ENCODE measurements at places on chromosomes 5 and 9.
A peak's percentile ranks its signal among the peaks of the same experiment; 100 is the strongest.

GRCh38 chr5:13673511-13673910, 271.0 kb downstream of the DNAH5 start:
- no peak for DNase-seq

GRCh38 chr9:118269623-118270022, 565.4 kb downstream of the TLR4 start:
- DNase-seq = no peak

- DNase-seq = no peak
Measured at GRCh38 chr5:63555874-63556273, 406.4 kb downstream of the HTR1A start.

DNA sequence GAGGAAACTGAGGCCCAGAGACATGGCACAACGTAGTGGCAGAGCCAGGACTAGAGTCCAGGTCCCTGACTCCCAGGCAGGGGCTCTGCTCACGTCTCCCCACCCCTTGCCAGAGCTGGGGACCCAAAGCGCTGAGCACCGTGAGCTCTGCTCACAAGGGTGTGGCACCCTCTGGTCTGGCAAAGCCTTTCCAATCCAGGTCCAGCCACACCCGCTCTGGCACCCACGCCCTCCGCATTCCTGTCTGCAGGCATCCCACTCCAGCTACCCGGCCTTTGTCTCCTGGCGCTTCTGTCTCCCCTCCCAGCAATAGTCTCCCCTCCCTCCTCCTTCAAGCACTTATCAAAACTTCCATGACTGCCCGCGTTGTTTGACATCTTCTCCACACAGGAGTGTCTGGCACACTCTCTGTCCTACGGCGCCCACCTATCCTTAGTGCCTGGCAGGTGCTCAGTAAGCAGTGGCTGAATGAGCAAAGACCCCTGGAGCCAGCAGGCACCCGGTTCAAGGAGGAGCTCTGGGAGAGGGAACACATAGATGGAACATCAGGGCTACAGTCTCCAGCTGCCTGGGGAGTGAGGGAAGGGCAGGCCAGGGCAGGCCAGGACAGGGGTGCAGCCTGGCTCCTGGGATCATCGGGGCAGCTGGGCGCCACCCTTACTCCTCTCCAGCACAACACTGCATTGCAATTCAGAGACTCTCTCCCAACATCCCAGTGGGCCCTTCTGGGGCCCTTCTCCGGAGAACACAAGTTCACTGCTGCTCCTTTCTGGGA, 12.0 kb downstream of the HIGD2A start:
- DNase-seq = no peak

- DNase-seq = no peak
Measured at GRCh38 chr5:174910245-174910737, 185.9 kb downstream of the MSX2 start.

GRCh38 chr9:36346569-36346968, 53.5 kb downstream of the RNF38 start:
- DNase-seq = no peak

- DNase-seq = no peak
Measured at GRCh38 chr5:176379881-176380280, 8.5 kb downstream of the NOP16 start.

DNA sequence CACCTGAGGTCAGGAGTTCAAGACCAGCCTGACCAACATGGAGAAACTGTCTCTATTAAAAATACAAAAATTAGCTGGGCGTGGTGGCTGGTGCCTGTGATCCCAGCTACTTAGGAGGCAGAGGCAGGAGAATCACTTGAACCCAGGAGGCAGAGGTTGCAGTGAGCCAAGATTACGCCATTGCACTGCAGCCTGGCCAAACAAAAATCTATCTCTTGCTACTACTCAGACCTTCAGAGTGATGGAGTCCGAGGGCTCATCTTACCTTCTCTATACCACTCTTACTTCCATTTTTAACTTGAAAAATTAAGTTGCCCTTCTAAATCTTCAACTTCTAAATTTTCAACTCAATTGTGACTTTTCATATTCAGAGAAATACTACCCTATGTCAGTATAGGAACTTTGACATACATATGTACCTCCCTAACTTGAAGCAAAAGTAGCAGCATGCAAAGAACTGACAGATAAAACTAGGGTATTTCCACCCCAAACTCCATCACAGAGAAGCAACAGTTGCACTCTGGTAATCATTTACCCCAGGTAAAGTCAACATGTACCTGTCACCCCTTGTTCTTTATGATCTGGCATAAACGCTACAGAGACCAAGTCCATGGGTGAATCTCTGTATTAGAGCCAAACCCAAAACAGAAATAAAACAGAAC, 11.4 kb downstream of the ZFAND5 start:
- no peak for DNase-seq

DNA sequence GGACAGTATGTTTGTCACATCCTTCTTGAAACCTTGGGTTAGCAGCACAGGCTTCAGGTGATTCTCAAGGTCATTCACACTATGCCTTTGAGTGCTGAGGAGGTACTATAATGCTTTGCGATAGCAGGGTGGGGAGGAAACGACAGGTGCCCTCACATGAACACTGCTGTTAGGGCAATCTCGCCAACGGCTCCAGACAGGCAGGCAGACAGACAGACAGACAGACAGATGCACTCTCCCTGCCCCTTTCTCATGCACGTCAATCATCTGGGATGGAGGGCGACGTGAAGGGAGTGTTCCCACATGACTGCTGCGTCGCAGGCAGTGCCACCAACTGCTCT, 82.9 kb downstream of the RAPGEF1 start:
- DNase-seq = no peak

DNA sequence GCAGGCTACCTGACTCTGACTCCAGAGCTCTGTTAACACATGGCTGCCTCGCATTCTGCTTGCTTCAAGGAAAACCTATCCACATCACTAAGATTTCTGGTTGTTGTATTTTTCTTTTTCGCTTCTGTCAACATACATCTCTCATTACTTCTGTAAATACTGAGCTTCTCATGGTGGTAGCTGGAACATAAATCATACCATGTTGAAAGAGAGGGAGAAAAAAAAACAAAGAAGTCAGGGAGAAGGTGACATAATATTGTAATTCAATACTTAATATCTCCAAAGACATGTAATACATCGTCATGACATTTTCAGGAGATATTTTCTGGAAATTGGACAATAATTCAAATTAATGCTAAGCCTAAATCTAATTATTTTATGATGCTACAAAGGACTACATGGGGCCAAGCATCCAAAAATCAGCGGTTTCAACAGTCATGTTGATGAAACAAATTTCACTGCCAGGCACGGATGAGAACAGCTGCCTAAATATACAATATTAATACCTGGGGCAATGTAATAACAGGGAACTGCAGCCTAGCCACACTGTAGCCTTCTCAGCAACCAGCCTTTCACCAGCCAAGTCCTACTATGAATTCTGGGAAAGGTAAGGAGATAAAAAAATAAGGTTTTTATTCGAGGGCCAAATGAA, 332.0 kb downstream of the TRIM32 start:
- peak; percentile 62 for DNase-seq

DNA sequence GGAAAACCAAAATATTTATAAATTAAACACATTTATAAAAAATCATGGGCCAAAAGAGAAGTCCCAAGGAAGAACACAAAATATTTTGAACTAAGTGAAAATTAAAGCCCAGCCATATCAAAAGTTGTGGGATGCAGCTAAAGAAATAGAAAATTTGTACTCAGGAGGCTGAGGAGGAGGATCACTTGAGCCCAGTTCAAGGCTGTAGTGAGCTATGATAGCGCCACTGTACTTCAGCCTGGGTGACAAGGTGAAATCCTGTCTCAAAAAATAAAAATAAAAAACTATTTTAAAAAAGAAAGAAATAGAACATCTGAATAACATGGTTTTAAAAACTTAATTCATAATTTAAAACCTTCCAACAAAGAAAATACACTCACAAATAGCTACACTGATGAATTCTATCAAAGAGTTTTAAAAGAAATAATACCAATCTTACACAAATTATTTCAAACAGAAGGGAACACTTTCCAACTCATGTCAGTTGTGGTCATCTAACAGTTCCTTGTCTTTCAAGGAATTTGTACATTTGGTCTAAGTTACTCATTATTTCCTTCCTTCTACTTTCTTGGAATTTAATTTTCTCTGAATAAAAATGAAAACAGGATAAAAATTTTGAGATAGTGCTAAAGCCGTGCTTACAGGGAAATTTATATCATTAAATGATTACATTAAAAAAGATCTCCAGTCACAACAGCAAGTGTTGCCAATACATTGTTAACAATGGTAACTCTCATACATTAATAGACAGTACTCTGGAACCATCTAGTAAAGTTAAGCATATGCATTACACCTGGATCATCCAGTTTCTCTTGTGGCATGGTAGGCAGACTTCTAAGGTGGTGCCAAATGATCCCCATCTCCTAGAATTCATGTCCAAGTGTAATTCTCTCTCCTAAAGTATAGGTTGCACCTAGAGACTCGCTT, 17.8 kb downstream of the PTBP3 start:
- no peak for DNase-seq

- no peak for DNase-seq
Measured at GRCh38 chr9:129568560-129569501, 52.1 kb downstream of the C9orf50 start.

DNA sequence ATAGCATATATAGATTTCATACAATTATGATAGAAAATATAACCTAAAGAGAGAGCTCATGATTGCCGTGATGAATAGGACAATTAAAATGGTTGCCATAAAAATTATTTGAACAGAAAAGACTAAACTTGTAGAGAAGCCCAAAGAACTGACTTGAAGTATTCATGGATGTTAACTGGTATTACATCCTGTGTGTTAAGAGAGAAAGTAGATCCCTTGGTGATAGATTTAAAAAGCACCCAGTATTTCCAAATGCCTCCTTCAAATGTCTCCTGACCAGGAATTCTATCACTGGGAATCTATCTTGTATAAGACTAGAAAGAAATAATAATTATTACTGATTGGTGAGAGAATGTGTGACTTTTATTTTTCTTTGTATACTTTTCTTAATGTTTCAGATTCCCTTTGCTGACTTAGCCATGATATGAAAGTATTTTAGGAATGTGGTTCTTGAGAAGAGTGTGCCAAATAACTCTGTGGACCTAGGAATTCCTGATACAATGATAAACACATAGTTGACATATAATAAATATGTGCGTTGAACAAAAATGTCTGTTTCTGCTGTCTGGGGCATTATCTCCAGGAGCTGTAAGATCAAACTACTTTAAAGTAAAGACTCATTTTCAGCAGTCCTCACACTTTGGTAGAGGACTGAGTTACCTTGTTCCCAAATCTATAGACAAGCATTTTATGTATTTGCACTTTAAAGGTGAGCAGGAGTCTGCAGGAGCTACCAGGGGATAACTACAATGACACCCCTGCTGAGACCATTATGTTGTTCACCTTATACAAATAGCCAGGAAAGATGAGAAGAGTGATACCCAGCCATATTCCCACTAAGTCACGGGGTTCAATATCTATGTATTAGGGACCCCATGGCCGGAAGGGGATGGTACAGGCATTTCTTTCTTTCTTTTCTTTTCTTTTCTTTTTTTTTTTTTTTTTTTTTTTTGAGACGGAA, 211.1 kb upstream of the TLE4 start:
- no peak for DNase-seq

- no peak for DNase-seq
Measured at GRCh38 chr5:54024466-54024865, 285.9 kb downstream of the ARL15 start.
